ENCODE measurements at places on chromosomes 16 and 17.
A peak's percentile ranks its signal among the peaks of the same experiment; 100 is the strongest.

DNA sequence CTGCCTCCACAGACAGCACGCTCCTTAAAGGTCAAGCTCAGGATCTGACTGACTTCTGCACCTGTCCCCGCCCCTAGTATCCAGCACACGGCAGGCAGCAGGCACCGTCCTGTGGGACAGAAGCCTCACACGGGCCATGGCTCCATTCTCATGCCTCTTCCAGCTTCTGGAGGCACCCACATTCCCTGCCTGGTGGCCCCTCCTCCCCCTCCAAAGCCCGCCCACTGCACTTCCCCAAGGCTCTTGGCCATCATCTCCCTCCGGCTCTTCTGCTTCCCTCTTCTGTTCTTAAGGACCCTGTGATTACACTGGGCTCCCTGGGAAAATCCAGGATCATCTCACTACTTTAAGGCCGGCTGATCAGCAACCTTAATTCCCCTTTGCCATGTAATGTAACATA lies 3.5 kb downstream of the CANT1 start:
- DNase-seq: peak; percentile 40

DNA sequence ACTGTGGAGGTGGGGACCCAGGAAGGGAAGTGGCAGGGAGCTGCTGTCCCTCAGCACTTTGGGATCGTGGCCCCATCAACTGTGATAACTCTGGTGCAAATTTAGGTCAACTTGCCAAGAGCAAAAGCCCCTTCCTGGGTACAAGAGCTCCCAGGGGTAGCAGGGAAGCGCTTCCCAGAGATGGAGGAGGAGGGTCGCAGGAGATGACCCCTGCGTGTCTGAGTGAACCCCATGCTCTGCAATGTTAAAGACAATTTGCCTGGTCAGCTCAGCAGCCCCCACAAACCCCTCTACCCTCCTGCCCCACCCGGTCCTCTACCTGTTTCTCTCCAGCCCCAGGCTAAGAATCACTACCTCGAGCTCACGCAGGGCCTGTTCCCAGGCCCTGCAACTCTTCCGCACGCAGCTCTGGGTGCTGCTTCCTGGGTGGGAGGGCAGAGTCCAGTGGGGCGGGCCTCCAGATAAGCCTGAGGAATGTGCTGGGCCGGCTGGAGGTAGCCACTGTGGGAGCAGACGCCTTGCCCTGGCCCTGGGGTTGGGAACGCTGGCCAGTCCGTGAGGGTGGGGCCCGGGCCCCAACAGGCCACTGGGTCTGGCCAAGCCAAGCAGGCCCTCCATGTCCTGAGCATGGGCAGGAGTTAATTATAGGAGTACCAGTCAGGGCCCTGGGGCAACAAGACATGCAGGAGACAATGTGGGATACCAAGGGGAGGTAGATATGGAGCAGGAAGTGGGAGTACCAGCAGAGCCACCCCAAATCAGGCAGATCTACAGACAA lies 6.1 kb downstream of the DOK4 start:
- DNase-seq: peak; percentile 62

- no peak for DNase-seq
These were observed 348.1 kb downstream of the FOXL1 start for GRCh38 chr16:86926181-86927094.

DNA sequence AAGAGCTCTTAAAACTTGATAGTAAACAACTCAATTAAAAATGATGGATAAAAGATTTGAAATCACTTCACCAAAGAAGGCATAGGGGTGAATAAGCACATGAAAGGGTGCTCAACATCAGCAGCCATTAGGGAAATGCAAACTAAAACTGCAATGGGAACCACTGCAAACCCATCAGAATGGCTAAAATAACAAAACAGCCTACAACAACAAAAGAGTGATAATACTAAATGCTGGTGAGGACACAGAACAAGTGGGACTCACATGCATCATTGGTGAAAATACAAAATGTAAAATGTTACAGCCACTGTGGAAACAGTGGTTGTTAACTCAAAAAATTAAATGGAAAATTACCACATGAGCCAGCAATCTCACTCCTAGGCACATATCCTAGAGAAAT lies 121.5 kb downstream of the CDK5R1 start:
- no peak for DNase-seq

- DNase-seq: no peak
These were observed 25.5 kb upstream of the PMP22 start for GRCh38 chr17:15290605-15291004.

DNA sequence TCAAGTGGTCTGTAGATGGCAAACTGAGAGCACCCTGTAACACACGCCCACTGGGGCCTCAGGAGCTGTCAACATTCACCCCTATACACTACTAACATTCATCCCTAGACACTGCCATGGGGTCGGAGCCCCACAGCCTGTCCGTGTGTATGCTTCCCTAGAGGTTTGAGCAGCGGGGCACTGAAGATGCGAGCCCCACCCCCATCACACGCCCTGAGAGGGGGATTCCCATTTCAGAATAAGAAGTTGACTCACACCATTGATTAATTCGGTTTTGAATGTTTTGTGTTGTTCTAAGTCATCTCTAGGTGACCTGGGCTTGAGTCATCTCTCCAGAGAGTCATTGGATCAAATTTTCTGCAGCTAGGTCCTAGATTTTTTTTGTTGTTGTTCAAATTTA lies 37.3 kb upstream of the MMD start:
- DNase-seq: no peak

- DNase-seq: peak; percentile 90
These were observed 59.8 kb upstream of the ARL4D start for GRCh38 chr17:43338886-43339516.

- no peak for DNase-seq
These were observed 5.8 kb upstream of the MRPL58 start for GRCh38 chr17:75006653-75007052.

DNA sequence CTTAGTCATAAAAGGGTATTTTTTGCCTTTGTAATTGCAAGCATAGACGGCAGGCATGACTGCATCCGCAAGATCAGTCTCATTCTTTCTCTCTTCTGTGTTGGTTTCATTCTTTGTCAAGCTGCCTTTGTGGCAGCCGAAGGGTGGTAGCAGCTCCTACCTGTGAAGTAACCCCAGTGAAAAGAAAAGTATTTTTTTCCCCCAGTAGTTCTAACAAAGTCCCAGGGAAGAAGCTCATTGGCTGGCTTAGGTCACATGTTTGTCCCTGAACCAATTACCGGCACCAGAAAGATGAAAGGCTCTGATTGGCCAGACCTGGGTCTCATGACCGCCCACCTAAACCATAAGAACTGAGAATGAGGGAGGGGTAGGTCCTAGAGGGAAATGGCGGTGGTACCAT lies 110.7 kb downstream of the RAP1GAP2 start:
- no peak for DNase-seq

All from endodermal cell (in vitro differentiated cells).